MG63 (cell line): ENCODE measurements at places on chromosomes 3 and 15. TPM values are rescaled to one million over a fixed set of nuclear protein-coding genes. Genes with fewer than 3 reads are reported as not detected.

Gene TRPM1
- not detected in 2 replicates for total RNA-seq

Gene TMEM212
- total RNA-seq: not detected in 2 replicates

Gene A4GNT
- total RNA-seq: not detected in 2 replicates

Gene ADGRG7
- total RNA-seq: 46.3 and 51.3 TPM in 2 replicates

Gene HTR3E
- not detected in 2 replicates for total RNA-seq

Gene MYL3
- not detected in 2 replicates for total RNA-seq

Gene PLCH1
- total RNA-seq: not detected in 2 replicates

Gene SAMD7
- not detected in 2 replicates for total RNA-seq

Gene CIAO2A
- total RNA-seq: 176 and 187 TPM in 2 replicates

Gene CD200
- 0.36 TPM in 1 of 2 replicates, not detected in the other for total RNA-seq

Gene THSD4
- 10.2 and 14.4 TPM in 2 replicates for total RNA-seq

Gene CKMT1B
- not detected in 2 replicates for total RNA-seq

Gene RARB
- total RNA-seq: 1.5 and 2.4 TPM in 2 replicates
